ENCODE measurements at places on chromosomes 1 and 21. TPM values are rescaled to one million over a fixed set of nuclear protein-coding genes. Genes with fewer than 3 reads are reported as not detected.

DNA sequence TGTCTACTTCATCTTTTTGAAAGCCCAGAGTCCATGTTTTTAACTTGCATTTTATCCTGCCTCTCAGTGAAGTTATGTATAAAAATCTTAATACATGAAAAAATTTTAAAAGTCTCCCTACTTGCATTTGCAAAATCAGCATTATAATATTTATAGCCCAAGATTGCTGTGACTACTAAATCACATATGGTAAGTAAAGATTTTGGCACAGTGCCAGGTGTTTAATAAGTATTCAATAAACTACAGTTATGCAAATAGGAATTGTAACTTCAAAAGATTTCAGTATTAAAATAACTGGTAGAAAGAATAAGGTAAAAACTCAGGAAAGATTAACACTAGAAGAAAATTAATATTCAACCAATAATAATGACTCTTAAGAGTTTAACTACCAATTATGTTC lies 641.7 kb downstream of the LRRIQ3 start:
- DNase-seq = no peak

DNA sequence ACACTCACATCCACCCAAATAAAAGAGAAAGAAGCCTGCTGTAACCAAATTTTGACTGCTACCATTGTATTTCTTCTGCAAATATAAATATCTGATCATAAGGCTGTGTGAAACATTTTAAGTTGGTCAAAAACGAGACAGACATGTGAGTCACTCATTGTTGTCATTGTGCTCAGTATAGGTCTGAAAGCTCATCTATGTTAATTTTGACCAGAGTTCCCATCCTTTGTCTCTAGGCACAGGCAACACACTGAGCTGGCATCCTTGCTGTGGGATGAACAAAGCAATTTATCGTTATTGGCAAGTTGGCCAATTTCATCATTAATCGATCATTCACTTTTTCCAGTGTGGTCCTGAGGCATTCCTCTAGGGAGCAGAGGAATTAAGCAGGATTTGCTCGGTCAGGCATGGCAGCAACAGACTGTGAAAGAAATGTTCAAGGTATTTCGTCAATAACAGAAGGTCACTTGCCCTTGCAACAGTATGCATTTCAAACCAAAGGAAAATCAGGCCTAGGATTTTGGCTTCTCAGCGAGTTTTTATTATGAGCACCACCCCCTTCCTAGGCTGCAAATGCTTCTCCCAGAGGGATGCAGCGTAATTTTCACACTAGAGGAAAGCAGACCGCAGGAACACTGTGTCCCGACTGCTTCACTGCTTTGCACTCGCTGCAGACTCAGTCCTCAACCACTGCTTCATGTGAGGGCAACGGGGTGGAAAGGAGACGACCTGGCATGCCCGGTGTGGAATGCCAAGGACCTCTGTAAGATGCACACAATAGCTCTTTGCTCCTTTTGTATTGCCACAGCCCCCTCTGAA lies 87.9 kb upstream of the SMYD2 start:
- no peak for DNase-seq

GRCh38 chr1:27941671-27942540 lies 7.1 kb downstream of the SMPDL3B start:
- DNase-seq = no peak

DNA sequence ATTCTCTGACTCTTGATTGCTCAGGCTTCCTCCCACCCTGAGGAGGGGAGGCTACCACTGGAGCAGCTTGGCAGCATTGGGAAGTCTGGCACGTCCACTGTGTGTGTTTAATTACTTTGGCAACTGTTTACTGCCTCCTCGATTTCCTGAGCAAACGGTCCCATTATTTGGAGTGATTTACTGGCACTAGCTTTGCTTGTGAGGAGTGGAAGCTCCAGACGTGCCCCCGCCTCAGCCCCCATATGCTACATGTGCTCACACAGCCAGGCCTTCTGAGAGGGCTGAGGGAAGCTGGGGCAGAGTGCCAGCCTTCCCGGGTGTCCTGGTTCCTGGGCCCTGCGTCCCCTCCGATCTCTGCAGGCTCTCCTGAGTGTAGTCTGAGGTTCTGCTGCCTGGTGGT lies 306.2 kb downstream of the PTPRU start:
- DNase-seq = no peak

DNA sequence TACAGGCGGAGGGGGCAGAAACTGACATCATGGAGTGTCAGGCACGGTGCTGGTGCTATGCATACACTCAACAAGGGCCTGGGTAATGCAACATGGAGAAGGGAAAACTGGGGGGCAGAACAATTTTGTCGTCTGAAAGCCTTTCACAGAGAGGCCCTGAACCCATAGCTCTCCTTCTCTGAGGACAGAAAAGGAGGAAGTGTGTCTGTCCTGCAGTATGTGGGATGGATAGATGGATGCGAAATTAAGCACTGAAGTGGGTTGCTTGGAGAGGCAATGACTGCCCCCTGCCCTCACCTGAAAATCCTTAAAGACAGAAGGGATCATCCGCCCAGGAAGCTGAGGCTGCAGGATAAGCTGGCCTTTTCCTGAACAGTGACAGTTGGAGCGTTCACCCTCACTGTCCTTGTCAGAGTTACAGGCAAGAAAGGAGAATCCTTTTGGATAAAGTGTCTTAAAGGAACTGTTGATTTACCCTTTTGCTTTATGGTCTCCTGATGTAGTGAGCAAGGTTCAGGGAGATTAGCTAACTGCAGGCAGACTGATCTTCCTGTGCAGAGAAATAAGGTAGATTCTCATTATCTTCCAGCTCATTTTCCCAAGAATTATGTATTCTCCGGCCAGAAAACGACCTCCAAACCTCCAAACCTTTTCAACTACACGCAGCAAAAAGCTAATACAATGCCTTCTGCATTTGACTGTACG lies 1.6 kb upstream of the FAM20B start:
- DNase-seq = no peak

GRCh38 chr1:94793296-94793656 lies 26.9 kb upstream of the SLC44A3 start:
- no peak for DNase-seq

- no peak for DNase-seq
These were observed 36.6 kb downstream of the GJA5 start for GRCh38 chr1:147723691-147724323.

DNA sequence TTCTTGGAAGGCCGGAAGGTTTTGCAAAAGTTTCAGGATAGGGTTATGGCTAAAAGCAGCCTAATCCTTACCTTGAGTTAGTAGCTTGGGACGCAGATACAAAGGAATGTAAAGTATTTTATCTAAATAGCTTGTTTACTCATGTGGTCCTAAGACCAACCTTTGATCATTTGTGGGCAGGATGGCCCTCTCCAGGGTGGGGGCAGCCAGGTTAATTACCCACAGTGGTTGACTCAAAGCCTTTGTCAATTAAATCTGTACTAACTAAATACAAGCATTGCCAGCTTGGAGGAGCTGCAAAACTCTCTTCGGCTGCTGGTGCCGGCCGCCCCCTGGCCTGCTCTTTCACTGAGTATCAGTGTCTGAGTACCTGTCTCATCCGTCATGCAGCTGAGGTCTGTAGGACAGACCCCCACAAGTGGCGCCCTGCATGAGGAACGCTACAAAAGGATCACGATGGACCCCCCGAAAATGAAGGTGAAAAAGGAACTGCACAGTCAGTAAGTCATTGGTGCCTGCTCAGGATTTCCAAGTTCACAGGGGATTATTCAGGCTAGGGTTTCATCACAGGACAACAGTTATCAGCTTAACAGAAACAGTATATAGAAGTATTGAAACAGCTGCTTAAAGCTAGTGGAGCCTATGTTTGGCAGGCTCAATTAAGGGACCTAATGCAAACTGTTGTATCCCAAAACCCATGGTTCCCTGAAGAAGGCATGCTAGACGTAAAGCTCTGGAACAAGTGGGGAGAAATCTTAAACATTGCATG lies 212.5 kb upstream of the MAP1LC3C start:
- no peak for DNase-seq

GRCh38 chr1:224494343-224494742 lies 59.7 kb upstream of the WDR26 start:
- no peak for DNase-seq

GRCh38 chr1:100536031-100536430 lies 1.9 kb upstream of the GPR88 start:
- no peak for DNase-seq

GRCh38 chr1:165580931-165581871 lies 37.4 kb downstream of the LRRC52 start:
- no peak for DNase-seq

DNA sequence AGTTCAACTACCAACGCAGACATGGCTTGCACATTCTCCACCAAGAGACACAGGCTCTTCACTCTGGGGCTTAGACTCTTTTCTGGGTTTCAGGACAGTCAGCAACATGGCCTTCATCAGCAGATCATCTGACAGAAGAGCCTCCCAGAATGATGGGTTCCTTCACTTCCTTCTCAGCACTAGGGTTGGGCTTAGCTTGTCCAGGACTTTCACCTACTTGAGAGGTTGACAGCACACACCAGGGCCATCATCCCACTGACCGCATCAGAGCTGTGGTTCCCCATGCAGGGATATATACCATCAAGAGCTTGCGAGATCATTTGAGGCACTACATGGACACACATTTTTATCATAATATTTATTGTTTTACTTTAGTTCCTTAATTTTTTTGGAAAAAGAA lies 10.4 kb upstream of the NCF2 start:
- DNase-seq = no peak

DNA sequence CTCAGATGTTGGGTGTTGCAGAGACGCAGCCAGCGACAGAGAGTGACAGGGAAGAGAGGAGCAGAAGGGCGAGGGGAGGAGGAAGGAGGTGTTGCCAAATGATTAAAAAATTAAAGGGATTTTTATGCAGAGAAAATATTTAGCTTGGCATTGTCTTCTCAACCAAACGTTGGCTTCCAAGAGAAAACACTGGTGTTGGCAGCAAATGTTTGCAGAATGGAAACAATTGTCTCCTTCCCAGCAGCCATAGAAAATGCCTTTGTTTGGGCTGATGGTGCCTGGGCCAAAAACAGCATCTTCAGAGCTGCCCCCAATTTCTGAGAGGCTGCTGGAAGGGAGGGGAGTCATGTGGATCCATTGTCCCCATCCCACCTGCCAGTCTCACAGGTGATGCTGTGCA lies 29.7 kb upstream of the GRIK3 start:
- no peak for DNase-seq

- no peak for DNase-seq
These were observed 40.9 kb downstream of the STX6 start for GRCh38 chr1:180981596-180982387.

GRCh38 chr21:39453571-39454179 lies 1.9 kb downstream of the SH3BGR start:
- DNase-seq = no peak

DNA sequence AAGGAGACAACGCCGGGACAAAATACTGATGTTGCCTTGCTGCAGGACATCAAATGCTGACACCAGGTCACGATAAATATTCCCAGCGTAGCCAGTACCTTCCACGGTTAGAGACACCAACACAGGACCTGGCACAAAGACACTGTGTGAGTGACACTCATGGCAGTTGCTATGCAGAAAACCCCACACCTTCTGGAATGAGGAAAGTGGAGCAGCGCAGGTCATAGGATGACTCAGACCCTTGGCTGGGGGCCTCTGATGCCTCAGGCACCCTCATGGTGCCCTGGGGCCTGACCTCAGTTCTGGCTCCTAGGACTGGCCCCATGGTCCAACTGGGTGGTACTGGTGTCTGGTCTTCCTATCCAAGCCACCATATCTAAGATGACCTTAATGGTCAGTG lies 7.0 kb downstream of the DCST2 start:
- no peak for DNase-seq

DNA sequence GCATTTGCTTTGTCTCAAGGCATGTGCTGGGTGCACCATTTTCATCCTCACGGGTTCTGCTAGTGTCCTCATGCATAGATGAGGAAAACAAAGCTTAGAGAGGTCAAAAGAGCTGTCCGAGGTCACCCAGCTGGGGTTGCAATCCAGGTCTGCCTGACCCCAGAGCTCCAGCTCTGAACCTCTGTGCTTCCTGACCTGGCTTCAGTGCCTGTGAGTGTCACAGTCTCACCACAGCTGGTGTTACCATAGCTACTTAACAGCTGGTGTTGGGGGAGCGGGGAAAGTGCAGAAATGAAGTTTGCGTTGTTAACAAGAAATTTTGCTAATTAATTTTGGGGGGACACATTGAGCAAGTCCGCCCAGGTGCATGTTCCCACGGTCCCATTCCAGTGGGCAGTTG lies 328.5 kb downstream of the KIF26B start:
- DNase-seq = no peak

GRCh38 chr1:53557369-53557768 lies 98.2 kb downstream of the DMRTB1 start:
- no peak for DNase-seq

DNA sequence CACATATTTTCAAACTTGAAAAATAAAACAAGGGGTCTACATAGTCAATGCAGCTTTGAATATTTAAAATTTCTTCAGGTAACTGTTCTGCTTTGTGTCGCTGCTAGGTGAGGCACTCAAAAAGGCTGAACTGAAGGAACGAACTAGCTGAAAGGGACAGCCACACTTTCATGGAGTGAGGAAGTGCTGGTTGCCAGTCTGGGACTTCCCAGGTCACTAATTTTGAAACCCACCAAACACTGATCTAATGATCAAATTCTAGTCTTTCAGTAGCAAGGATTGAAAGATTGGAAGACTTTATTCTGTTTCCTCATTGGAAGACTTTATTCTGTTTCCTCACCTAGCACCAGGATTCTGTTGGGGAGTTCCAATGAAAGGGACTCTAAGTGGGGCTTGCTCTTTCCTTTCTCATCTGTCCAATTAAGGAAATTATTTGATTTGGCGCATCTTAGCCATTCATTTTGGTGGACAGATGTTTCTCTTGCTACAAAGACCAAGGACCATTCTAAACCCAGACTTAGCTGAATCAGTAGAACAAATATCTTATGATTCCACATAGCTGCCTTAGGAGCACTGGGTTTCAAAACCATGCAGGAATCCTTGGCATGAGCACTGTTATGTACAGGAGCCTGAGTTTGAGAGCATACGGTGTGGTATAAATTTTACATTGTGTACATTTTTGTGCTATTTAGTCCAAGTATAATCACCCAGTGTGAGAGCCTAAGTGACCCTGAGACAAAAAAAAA lies 10.9 kb upstream of the ARID1A start:
- no peak for DNase-seq

DNA sequence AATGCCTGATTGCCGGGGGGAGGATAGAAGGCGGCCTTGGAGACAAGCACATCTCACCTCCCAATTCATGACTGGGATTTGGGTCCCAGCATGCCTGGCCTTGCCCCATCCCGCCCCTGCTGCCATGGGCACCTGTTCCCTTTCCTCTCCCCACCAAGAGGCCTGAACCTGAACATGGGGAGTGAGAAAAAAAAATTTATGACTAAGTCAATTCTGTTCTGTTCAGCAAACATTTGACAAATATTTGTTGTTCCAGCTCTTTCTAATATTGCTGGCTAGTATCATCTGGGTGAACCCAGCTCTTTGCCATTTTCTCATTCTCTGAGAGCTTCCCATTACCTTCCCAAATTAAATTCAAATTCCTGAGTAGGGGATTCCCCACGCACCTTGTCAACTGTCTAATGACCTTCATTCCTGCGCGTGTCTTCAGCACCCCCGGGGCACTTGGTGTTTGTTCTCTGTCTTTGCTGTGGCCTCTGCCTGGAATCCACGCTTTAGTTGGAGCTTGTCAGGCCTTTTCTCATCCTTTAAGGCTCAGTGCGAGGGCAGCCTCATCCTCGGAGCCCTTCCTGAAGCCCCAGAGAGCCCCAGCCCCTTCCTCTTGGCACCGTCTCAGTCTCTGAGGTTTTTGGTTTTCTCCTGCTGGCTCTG lies 42.8 kb downstream of the ARHGEF10L start:
- DNase-seq = no peak

The CFHR4 gene
- not detected for polyA plus RNA-seq

The SPRR2D gene
- polyA plus RNA-seq = not detected

The TTC34 gene
- 1.4 TPM for polyA plus RNA-seq

The TNNI3K gene
- polyA plus RNA-seq = 1.2 TPM

The IGSF3 gene
- polyA plus RNA-seq = 28.6 TPM

The TLR5 gene
- polyA plus RNA-seq = 7.1 TPM

The C4BPB gene
- polyA plus RNA-seq = 0.60 TPM

The TMEM82 gene
- 2.0 TPM for polyA plus RNA-seq

The AK5 gene
- polyA plus RNA-seq = 4.8 TPM

Data from left renal pelvis (tissue), 4 donors.